ENCODE measurements at places on chromosomes 4 and X. TPM values are rescaled to one million over a fixed set of nuclear protein-coding genes. Genes with fewer than 3 reads are reported as not detected.

DNA sequence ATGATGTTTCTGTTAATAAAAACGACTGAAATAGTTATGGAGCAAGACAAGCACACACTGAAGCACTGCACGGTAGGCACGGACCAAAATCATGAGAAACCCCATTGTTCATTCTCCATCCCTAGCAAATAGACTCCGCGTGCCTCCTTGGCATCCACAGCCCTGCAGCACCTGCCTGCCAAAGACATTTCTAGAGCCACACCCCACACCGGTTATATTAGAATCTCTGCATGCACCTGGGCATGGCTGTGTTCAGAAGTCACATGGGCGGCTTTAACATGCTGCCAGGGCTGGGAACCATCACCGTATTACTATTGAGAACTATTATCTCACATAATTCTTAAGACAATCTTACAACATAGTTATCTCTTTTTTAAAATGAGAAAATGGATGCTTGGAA lies 5.9 kb downstream of the PDLIM3 start:
- no peak overlapping the region for H3K4me3 ChIP-seq
- H3K27ac ChIP-seq, result no peak overlapping the region
- DNase-seq, result no peak
- no peaks in the 10 kb centered on the region for H3K27me3 ChIP-seq
- no peaks in the 10 kb centered on the region for H3K36me3 ChIP-seq

- peaks cover 38% of the 10 kb centered on the region for H3K36me3 ChIP-seq
- no peaks in the 10 kb centered on the region for H3K4me1 ChIP-seq
- H3K27ac ChIP-seq, result no peak overlapping the region
- DNase-seq, result no peak
Observed at GRCh38 chrX:123673813-123674212, 59.0 kb downstream of the THOC2 start.

GRCh38 chrX:110241816-110242215 lies 76.1 kb downstream of the AMMECR1 start:
- no peaks in the 10 kb centered on the region for H3K27me3 ChIP-seq
- H3K36me3 ChIP-seq, result peaks cover 11% of the 10 kb centered on the region
- H3K4me3 ChIP-seq, result no peak overlapping the region
- H3K4me1 ChIP-seq, result peaks cover 7% of the 10 kb centered on the region
- DNase-seq, result no peak

DNA sequence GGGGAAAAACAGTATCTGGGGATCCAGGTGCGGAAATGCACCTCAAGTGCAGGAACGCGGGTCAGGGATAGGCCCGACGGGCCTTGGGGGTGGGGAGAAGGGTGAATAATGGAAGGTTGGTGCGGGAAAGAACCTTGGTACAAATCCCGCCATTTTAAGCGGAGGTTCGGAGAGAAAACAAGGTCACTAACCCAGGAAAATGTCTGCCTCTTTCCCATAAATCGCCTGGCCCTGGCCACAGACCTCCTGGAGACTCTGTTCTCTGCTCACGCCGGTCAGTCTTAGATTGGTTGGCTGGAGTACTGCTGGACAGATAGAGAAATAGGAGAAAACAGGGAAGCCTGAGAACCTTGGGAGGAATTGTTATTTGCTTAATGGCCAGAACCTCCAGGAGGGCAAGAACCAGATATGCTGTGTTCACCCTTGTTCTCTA lies 897 bp upstream of the FBXL5 start:
- peak overlapping the region; percentile 75 for H3K4me3 ChIP-seq
- peak; percentile 72 for DNase-seq
- H3K4me1 ChIP-seq, result peaks cover 2% of the 10 kb centered on the region
- H3K27ac ChIP-seq, result peak overlapping the region; percentile 94

DNA sequence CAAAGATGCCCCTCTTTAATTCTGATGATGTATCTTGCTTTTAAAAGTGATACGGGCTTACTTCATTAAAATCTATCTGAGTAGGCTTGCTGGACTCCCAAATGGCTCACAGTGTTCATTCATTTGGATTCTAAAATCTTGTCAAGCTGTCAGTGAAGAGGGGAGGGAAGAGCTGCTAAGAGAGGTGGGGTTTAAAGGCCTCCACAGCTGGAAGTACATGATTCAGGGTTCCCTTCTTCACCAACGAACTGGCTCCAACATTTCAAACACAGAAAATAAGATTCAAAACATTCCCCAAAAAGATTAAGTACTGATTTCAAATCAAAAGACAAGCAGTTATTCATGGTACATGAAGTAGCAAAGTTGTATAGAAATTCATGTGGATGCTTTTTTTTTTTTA lies 133.0 kb upstream of the NAP1L5 start:
- H3K27ac ChIP-seq, result no peak overlapping the region
- H3K4me1 ChIP-seq, result no peaks in the 10 kb centered on the region
- no peak for DNase-seq
- no peak overlapping the region for H3K4me3 ChIP-seq
- H3K36me3 ChIP-seq, result no peaks in the 10 kb centered on the region
- no peaks in the 10 kb centered on the region for H3K27me3 ChIP-seq

DNA sequence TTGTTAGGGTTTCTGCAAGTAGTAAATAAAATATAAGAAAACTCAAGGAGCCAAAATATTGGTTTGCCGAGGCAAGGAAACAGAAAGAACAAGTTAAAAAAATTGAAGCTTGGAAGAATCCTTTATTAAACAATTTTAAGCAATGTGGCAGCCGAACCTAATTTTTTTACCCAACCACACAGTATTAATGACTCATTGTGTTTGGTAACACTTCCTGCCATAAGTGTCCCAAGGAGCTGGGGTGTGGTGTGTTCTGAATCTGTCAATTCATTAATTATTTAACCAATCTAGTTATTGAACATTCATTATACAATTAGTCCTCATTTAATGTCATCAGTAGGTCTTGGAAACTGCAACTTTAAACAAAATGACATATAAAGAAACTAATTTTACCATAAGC lies 19.3 kb upstream of the CPE start:
- H3K27ac ChIP-seq, result no peak overlapping the region
- no peak for DNase-seq
- peaks cover 1% of the 10 kb centered on the region for H3K4me1 ChIP-seq
- no peaks in the 10 kb centered on the region for H3K36me3 ChIP-seq

DNA sequence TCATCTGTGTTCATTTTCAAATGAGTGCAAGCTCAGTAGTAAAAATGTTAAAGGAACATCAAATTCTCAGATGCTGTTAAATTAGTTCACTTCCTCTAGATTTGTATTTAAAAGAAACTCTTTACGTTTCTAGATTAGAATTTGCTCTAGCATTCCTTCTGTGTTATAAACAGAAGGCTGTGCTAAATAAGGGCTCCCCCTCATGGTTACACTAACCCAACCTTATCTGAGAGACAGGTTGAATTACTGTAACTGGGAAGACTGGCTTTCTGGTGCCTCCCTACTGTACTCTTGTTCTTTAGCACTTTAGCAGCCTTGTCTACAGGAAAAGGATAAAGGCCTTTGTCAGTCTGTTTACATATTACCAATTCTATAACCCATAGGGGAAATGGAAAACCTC lies 56.8 kb downstream of the RXFP1 start:
- H3K36me3 ChIP-seq, result peaks cover 4% of the 10 kb centered on the region
- no peaks in the 10 kb centered on the region for H3K27me3 ChIP-seq
- H3K27ac ChIP-seq, result no peak overlapping the region
- H3K4me1 ChIP-seq, result peaks cover 7% of the 10 kb centered on the region

DNA sequence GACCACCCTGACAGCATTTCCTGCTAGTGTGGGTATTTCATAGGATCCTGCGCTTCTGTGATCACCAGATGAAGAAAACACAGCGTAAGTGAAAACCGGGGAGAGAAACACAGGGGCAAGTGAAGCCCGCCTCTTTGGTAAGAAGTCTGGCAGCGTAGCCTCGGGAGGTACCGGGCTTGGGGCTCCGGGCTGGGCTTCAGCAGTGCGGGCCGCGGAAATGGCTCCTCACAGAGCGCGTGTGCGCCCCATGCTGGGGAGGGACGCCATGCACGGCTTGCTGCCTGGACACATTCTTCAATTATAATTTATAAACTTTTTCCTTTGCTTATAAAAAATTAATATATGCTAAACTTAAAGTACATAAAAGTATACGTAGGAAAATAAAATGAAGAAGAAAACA lies 151.5 kb downstream of the AFAP1 start:
- no peak for DNase-seq
- H3K4me3 ChIP-seq, result no peak overlapping the region
- no peaks in the 10 kb centered on the region for H3K27me3 ChIP-seq
- no peaks in the 10 kb centered on the region for H3K4me1 ChIP-seq

DNA sequence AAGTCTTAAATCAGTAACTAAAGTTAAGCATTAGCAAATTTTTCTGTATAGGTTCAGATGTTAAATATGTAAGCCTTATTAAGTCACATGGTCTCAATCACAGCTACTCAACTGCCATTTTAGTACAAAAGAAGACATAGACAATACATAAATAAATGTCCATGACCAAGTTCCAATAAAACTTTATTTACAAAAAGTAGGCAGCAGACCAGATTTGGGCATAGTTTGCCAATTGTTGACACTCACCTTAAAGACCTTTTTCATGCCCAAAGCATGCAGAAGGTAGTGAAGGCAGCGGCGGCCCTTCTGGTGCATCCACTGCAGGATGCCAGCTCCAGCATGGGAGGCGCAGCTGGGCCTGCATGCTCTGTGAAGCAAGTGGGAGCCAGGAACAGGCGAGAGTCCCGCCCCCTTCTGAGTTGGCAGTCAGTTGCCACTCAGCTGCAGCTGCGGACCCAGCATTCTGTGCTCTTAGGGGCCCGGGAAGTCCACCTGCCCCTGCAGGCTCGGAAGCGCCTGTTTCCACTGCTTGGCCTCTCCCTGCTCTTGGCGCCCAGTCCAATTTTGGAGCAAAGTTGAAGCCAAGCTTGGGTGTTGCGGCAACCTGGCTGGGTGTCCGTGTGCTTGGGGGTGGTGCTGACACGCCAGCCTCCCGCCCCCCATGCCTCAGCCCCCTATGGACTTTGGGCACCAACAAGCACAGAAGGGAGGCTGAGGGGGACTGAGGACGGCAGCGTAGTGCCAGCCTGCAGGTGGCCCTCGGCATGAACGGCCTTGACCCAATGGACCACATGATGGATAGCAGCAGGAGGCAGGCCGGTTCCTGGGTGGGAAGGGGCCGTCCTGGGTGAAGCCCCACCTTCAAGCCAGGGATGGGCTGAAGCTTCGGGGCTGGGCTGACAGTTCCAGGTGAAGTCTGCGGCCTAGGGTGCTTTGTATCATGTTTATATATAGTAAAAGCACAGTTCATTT lies 42.4 kb upstream of the PABPC4L start:
- DNase-seq, result peak; percentile 46
- H3K36me3 ChIP-seq, result no peaks in the 10 kb centered on the region
- H3K27me3 ChIP-seq, result no peaks in the 10 kb centered on the region
- H3K4me1 ChIP-seq, result no peaks in the 10 kb centered on the region

DNA sequence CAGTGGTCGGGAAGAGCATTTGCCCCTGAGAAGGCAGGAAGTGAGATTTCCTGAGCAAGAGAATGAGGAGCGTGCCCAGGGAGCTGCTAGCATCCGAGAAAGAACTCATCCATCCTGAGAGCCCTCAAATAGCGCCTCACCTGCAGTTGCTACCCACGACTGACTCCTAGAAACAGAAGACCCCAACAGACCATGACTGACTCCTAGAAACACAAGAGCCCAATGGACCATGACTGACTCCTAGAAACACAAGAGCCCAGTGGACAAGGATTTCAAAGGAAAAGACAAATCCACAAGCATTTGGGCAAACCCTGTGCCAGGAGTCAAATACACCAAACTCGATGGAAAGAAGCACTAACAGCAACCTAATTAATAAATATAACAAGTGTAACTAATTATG lies 575.2 kb upstream of the FRG1 start:
- H3K27me3 ChIP-seq, result no peaks in the 10 kb centered on the region
- H3K4me1 ChIP-seq, result no peaks in the 10 kb centered on the region
- no peak overlapping the region for H3K27ac ChIP-seq

- no peaks in the 10 kb centered on the region for H3K4me1 ChIP-seq
- DNase-seq, result no peak
- no peaks in the 10 kb centered on the region for H3K27me3 ChIP-seq
- H3K36me3 ChIP-seq, result peaks cover 17% of the 10 kb centered on the region
- no peak overlapping the region for H3K4me3 ChIP-seq
- no peak overlapping the region for H3K27ac ChIP-seq
Observed at GRCh38 chrX:142238536-142238935, 33.4 kb upstream of the MAGEC2 start.

GRCh38 chr4:19728773-19729172 lies 522.9 kb upstream of the SLIT2 start:
- no peaks in the 10 kb centered on the region for H3K4me1 ChIP-seq
- no peaks in the 10 kb centered on the region for H3K27me3 ChIP-seq
- no peak for DNase-seq
- no peaks in the 10 kb centered on the region for H3K36me3 ChIP-seq

GRCh38 chrX:12978205-12979025 lies 3.5 kb downstream of the TMSB4X start:
- peak overlapping the region; percentile 91 for H3K27ac ChIP-seq
- H3K36me3 ChIP-seq, result peaks cover 34% of the 10 kb centered on the region
- no peaks in the 10 kb centered on the region for H3K4me1 ChIP-seq
- H3K27me3 ChIP-seq, result no peaks in the 10 kb centered on the region

DNA sequence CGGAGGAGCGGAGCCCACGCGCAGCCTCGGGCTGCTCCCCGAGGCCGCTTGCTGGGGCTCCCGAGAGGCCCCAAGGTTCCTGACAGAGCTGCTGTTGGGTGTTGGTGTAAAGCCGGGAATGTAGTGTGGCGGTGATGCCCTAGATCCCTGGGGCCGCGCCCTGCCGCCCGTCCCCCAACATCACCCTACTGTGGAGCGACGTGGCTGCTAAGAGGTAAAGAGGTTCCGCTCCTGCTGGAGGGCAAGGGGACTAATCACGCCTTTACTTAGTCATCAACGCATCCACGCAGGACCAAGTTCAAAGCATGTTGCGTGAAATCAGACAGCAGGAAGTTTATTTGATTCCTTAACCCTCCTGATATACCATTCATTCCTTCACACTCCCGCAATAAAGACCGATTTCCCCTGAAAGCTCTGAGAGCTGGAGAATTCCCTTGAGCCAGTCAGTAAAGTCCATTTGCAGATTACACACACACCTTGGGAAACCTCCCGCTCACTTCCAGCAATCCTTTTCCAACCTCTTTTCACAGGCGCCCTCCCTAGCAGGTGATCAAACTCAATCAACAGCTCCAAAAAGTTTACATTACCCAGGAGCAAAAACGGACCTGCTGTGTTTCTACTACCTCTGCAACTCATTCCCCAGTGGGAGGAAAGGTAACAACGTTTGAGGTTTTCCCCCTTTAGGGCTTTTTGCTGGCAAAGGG lies 579 bp upstream of the GABRA2 start:
- H3K4me1 ChIP-seq, result no peaks in the 10 kb centered on the region
- no peaks in the 10 kb centered on the region for H3K36me3 ChIP-seq
- H3K4me3 ChIP-seq, result peak overlapping the region; percentile 80
- peaks cover 12% of the 10 kb centered on the region for H3K27me3 ChIP-seq

SPARCL1 gene
- 0.17 TPM for total RNA-seq

CXorf38 gene
- total RNA-seq, result 10.5 TPM

ENOX2 gene
- 16.8 TPM for total RNA-seq

Data from H9 (cell line).